BJ (cell line): ENCODE measurements at places on chromosomes 16 and 17.

DNA sequence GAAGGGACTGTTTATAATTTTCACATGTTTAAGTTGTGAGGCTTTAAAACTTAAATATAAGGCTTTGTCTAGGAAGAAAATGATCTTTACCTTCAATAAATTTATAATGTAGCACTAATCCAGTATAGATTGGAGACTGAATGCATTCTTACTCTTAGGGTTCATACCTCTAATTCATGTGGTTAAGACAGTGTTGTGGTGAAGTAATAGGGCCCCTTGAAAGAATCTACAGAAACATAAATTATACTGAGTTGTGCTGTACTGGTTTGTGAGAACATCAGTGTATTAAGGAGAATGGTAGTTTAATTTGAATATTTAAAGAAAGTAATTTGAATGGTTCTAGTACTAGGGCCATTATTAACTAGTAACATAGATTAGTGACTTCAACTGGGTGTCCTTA lies 13.7 kb downstream of the HAPSTR1 start:
- no peak for DNase-seq

DNA sequence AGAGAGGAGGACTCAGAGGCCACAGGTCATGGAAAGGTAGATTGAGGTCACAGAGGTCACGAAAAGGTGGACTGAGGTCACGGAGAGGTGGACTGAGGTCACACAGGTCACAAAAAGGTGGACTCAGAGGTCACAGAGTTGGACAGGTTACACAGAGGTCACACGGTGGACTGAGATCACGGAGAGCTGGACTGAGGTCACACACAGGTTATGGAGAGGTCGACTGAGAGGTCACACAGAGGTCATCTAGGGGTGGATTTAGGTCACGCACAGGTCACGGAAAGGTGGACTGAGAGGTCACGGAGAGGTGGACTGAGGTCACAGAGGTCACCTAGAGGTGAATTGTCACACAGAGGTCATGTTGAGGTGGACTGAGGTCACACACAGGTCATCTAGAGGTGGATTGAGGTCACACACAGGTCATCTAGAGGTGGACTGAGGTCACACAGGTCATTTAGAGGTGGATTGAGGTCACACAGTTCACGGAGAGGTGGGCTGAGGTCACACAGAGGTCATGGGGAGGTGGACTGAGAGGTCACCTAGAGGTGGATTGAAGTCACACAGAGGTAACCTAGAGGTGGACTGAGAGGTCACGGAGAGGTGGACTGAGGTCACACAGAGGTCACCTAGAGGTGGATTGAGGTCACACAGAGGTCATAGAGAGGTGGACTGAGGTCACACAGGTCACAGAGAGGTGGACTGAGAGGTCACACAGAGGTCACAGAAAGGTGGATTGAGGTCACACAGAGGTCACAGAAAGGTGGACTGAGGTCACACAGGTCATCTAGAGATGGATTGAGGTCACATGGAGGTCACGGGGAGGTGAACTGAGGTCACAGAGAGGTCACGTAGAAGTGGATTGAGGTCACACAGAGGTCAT lies 26.7 kb upstream of the JPT2 start:
- DNase-seq = no peak

GRCh38 chr17:78525511-78526160 lies 51.6 kb downstream of the DNAH17 start:
- DNase-seq = no peak

DNA sequence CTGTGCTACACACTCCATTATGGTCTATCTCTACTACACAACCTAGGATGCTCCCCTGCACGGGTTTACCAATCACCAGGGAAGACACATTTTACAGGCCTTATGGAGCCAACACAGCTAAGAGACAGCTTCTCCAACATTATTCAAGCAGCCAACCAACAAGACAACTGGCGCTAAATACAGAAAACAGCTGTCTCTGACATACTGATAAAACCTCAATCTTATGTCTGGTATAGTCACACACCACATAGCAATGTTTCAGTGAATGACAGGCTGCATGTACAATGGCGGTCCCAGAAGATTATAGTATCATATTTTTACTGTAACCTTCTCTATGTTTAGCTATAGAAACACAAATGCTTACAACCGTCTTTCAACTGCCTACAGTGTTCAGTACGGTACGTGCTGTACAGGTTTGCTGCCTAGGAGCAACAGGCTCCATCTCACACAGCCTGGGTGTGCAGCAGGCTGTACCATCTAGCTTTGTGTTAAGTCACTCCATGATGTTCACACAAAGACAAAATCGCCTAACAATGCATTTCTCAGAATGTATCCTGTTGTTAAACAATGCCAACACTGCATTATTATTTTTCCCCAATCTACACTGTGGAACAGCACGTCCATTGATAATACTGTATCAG lies 10.9 kb downstream of the USP22 start:
- DNase-seq = no peak

DNA sequence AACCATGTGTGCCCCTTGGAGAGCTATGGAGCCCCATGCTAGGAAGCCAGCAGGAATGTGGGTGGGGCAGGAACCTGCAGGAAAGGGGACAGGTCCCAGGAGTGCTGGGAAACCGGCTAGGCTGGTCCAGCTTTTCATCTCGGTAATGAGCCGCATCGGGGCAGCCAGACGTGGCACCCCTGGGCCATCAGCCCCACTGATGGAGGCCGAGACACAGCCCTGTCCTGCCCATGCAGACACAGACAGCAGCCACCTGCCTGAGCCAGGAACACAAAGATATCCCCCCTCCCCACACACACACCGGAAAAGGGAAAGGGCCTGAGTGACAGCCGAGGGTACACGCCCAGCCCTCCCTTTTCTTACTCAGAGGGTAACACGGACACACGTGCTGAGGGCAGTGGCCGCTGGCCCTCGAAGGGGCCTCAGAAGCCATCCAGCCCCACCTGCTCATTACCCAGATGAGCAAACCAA lies 18.1 kb downstream of the PPL start:
- DNase-seq = no peak

DNA sequence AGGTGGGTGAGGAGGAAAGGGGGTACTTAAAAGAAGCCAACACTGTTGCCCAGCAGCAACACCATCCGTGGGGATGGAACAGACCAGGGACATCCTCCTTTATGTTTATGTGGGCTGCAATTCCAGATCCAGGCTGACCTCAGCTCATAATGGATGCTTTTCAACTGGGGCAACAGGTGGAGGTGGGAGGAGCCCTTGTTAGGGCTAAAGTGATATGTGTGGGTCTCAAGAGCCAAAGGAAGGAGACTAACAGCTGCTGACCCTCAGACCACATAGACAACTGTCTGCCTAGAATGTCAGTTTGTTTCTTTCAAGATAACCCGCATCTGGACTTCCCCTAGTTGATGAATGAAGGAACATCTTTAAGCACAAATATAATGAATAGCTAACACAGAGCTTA lies 2.0 kb upstream of the INPP5K start:
- DNase-seq = no peak

DNA sequence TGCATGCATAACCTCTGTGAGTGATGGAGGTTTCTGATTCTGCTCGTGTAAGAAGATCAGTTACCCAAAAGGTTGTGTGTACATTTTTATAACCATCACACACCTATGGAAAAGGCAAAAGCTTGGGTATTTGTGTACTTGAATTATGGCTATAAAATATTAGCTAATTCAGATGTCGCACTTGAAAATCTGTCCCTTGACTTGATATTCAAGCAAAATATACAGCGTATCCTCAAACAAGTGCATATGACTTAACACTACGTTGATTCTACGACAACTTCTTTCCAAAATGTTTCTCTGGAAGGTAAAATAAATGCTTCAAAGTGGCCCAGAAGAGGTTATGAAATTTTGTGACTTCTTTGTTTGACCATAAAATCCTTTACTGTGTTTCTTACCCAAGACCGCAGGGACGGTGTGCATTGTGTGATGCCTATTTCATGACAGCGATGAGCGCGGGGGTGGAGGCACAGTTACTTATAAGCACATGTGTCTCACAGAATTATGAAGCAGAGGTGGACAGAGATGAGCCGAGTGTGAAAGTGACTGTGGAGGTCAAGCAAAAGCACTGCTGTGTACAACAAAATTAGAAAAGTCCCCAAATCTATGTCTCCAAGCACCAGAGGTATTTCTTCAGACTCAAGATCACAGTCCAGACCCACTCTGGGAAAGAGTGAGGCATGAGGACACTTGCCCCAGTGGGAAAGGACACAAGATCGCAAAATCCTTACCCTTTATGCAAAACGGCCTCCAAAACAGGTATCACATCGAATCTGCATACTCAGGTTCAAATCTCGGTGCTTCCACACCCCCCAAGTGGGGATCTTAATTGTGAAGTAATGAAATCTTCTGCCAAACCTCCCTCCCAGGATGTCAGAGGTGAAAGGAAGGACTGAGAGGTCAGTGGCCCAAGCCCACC lies 4.1 kb upstream of the HOXB9 start:
- DNase-seq = no peak

DNA sequence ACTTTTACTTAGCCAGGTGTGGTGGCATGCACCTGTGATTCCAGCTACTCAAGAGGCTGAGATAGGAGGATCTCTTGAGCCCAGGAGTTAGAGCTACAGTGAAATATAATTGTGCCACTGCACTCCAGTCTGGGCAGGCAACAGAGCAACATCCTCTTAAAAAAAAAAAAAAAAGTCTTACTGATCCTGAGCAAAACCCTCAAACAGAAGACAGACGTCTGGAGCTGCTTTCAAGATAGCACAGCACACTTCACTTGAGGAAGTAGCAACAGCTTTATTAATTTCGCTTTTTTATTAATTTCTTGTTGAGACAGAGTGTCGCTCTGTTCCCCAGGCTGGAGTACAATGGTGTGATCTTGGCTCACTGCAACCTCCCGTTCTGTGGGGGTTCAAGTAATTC lies 10.2 kb upstream of the GGA2 start:
- DNase-seq = no peak

- DNase-seq = no peak
Observed at GRCh38 chr17:53133876-53134275, 688.9 kb upstream of the KIF2B start.

DNA sequence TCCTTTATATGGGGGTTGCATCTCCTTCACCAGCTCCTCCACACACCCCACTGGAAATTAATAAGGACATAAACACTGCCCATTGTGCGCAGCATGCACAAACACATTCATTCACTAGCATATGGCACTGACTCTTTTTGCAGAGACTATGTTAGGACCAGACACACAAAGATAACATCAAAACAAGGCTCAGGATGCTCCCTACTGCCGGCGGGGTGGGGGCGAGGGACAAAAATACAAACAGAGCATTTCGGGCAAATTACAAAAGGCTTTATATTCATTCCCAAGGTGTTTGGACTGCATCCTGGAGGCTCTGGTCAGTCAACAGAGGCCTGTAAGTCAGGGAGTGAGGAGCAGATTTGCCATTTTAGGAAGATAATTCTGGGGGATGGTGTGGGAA lies 299.7 kb downstream of the SLC39A11 start:
- no peak for DNase-seq

DNA sequence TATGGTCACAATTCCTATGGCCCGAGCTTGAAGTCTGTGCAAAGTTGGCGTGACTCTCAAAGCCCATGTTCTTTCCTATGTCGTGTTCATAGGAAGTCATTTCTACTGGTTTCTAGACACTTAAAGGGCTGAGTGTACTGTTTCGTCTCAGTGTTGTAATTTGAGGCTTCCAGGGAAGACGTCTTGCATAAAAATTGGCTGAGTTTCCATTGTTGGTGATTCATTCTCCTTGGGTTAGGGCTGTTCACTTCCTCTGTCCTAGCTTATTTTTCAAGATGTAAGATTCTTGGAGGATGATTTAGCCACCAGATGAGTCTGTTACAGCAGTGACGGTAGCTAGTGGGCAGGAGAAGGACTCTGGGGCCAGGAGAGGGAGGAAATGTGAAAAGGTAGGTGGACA lies 43.1 kb downstream of the PIK3R5 start:
- peak; percentile 75 for DNase-seq

DNA sequence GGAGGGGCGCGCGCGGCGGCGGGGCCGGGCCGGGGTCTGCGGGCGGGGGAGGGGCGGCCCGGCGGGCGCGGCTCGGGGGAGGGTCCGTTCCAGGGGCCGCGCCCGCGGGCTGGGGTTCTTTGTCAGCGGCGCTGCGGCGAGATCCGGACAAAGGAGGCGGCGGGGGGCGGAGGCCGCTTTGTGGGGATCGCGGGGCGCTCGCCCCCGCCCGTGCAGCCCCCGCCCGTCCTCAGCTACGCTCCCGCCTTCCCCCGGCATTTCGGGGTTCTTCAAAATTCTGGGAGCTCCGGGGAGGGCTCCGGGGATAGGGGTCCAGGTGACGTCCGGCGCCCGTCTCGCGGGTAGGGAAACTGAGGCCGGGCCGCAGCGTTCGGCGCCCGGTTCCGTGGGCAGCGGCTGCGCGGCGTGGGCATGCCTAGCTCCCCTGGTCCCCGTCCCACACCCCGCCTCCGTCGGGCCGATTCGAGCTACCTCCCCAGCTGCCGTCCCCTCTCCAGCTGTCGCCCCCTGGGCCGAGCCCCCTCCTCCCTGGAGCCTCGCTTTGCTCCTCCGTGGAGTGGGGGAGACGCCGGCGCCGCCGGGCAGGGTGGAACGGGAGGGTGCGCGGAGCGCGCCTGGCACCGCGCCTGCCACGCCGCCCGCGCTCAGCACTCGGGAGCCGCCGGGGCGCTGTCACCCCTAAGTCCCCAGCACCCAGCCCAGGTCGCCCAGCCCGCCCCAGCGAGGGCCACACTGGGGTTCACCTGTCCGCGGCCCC lies 546 bp downstream of the SNN start:
- no peak for DNase-seq

DNA sequence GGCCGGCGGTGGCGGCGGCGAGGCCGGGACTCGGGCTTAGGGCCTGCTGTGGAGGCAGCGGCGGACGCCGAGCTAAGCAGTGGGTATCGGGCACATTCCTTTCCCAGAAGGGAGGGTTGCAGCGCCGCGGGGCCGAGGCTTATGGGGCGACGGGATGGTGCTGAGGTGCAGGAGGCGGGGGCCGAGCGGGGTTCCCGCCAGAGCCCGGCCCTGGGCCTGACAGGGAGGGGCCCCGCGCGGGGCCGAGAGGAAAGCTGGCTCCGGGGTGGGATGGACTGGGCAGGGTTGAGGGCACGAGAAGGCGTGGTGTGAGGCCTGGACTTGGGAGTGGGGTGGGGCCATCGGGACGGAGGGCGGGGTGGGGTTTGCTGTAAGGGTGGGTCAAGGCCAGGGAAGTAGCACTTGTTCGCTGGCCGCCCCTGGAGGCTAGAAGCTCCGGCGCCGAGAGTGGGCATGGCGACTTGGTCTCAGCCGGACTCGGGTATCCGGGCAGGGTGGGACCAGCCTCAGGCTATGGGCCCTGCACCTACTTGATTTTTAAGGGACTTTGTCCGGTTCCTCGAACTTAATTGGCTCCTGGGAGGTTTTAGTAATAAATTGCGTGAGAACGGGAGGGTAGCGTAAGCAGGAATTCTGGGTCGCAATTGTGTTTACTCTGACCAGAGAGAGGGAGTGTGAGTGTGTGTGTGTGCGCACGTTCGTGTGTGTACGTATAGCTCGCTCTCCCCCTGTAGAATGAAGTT lies 396 bp downstream of the NFE2L1 start:
- DNase-seq = no peak

- DNase-seq = no peak
Observed at GRCh38 chr16:20327444-20328041, at the start of gene GP2. TSS of gene GP2 (minus strand) at chr16:20327513. CDS start at chr16:20326431, 1,082 bp downstream.

GRCh38 chr17:38534498-38534885 lies 71.3 kb downstream of the SRCIN1 start:
- DNase-seq = no peak

GRCh38 chr17:56833057-56833808 lies 487 bp downstream of the C17orf67 start:
- no peak for DNase-seq
